ENCODE measurements at places on chromosomes 3 and 15. TPM values are rescaled to one million over a fixed set of nuclear protein-coding genes. Genes with fewer than 3 reads are reported as not detected.

Gene SMCO1
- total RNA-seq: 115 TPM

Gene CNTN3
- 0.36 TPM for total RNA-seq

Gene NPAP1
- not detected for total RNA-seq

Gene PLA1A
- 23.8 TPM for total RNA-seq

DNA sequence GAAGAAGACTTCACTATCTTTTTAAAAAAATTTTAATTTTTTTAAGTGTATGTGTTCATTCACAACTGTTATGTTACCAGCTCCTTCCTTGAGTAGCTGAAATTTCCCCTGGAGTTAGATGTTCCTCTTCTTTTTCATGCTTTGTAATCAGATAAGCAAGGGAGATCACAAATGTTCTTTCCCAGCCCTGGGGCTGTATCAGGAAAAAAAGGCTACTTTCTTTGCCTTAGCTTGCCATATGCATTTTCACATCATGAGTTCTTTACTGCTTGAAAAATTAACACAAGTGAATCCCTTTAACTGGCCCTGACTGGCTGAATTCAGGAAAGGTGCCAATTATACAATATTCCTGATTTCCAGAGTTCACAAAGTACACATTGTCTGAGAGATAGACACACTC lies 353.2 kb upstream of the ATP11B start:
- DNase-seq: no peak

DNA sequence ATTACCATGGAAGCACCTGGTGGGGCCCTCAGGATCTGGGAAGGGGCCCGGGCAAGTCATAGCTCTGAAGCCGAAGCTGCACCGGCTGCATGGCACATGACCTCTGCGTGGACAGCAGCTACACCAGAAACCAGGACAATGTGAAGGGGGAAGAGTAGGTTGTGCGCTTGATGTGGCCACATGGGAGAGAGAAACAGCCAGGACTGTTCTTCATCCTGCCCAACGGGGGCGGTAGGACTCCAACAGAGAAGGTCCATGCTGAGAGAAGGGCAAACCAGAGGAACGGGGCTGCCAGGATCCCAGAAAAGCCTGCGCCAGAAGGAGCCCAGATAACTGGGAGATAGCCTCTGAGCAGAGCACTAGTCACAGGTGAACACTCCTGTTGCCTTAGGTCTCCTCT lies 54.9 kb upstream of the PRR20G start:
- DNase-seq: no peak

DNA sequence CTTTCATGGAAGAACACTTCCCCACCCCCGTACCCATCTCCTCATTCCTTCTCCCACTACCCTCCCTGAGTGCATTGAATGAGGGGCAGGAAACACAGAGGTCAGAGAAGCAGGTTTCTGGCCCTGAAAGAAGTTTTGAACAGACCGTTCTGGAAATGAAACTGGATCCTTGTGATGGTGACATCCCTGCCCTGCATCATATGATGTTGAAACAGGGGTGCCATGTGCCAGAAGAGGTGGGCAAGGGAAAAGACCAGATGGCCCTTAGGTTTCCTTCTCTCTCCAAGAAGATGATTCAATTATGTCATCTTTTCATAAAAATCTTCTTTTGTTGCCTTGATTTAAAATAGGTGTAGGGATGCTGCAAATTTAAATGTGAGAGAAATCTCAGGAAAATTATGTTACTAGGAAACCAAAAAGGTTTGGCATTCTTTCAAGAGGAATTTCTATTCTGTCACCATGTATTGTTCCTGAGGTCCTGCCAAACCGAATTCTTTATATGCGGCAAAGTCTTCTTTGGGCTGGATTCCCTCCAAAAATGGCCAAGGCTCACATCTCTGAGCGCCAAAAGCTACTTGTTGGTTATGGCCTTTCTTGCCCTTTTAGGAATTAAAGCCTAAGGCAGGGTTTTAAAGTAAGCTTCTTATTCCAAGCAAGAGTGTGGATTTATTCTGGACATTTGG lies 19.9 kb upstream of the TNFAIP8L3 start:
- DNase-seq: no peak

DNA sequence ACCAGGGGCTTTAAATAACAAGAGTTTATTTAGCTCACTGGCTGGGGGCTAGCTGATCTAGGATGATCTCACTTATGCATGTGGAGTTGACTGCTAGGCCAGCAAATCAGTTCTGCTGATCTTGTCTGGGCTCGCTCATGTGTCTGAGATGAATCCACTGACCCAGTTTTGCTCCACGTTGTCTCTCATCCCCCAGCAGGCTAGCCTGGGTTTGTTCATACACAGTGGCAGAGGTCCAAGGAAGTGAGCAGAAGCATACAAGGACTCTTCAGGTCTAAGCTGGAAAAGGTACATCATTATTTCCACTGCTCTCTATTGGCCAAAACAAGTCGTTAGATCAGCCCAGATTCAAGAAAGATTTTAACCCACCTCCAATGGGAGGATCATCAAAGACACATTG lies 238.0 kb downstream of the PLCL2 start:
- DNase-seq: no peak

DNA sequence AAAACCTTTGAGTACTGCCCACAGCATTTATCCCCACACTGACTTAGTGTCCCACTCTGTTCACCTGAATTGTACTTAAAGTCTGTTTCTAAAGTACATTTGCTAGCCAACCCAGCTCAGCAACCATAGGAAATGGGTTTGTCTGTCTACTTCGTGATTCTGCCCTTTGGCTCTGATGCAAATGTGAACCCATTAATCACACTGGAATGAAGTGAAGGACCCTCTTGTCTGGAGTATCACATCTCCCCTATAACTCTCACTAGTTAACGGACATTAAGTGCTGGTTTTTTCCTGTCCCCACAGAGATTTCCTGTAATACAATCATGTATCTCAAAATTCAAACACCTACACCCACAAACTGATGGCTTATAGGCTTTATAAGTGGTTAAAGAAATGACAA lies 20.5 kb downstream of the EID1 start:
- DNase-seq: no peak

GRCh38 chr3:17964108-17964507 lies 221.7 kb upstream of the TBC1D5 start:
- no peak for DNase-seq

GRCh38 chr3:61601831-61602230 lies 40.5 kb downstream of the PTPRG start:
- peak; percentile 61 for DNase-seq

- DNase-seq: no peak
Observed at GRCh38 chr15:64909546-64909945, 2.2 kb upstream of the ANKDD1A start.

- no peak for DNase-seq
Observed at GRCh38 chr3:106488331-106488730, 619.5 kb upstream of the CBLB start.

DNA sequence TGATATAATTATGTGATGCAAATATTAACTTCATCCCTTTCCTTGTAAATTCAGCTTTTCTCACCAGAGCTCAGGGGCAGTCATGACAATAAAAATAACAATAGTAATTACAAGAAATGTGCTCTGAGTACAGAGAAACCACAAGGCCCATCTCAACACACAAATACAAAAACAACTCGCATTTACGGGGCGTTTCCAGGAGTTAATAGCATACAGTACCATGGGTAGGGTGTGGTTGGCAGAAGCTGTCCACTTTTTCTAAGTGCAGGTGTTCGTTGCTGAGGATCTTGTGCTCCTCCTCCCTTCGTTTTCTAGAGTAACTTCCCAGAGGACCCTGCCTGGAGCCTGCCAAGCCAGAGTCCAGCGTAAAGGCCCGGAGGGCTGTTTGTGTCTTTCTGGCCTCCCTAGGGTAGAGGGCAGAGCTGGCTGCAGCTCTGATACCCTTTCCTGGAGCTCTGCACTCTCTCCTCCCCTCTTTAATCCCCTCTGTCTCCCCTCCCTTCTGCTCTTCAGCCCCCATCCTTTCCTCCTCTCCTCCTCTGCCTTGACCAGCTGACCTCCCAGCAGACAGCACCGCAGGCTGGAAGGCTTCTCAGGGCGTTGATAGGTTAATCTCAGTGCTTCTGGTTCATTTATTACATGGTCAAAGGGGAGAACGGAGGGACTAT lies 11.4 kb downstream of the SEMA3G start:
- peak; percentile 7 for DNase-seq

DNA sequence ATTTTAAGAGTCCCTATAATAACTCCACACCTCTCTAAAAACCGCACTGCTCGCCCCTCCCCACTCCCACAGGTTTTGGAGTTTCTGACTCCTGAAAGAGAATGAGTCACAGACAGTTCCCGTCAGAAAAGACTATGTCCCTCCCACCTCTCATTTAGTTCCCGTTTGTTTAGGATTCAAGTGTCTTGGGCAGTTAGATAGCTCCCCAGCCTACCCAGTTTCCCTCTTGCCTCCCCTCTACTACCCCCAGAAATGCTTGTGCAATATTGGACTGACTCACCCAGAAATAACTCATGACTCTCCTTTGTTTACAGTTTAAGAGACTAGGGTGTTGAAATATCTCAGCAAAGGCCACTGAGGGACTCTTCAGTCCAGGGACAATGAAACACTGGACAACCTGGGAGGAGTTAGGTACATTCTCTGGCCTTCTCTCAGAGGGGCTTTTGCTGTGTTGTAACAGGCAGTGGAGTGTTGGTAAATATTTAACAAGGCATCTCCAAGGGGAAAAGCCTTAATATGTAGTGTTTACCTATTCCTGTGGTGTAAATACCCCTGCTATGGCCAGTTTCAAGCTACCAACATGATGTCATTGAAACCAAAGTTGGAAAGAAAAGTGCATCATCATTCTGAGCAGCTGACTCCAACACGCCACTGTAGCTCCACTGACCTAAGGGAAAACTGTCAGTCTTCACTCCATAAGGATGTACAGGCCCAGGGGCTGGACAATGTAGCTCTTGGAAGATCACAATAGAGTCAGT lies 96.1 kb upstream of the CHD2 start:
- peak; percentile 61 for DNase-seq

- peak; percentile 65 for DNase-seq
Observed at GRCh38 chr3:62607287-62608029, 234.1 kb upstream of the FEZF2 start.

GRCh38 chr15:90610190-90610589 lies 80.5 kb downstream of the CRTC3 start:
- no peak for DNase-seq

DNA sequence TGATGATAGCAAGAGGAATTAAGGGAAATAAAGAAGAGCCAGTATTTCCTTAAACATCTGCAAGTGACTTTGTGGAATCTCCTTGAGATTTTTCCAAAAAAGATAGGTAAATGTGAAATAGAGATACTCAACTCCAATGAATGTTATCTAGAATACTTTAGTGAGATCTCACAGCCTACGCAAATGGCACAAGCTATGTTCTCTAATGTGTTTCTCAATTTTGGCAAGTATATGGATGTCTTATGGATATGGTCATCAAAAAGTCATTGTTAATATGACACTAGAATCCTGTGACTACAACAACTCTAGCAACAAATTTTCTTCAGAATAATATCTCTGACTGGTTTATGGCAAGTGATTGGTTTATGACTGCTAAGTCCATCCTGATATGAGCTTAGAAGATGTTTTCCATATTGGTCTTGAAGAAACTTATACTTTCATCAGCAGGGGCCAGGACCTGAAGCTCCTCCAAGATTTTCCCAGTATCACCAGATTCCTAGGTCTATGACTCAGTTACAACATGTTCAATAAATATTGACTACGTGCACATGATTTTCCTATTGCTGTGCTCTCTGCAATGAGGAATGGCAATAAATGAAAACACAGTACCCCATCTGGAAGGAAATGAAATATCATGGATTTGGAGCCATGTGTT lies 170.9 kb upstream of the THBS1 start:
- no peak for DNase-seq

GRCh38 chr3:145943952-145944351 lies 217.0 kb downstream of the PLOD2 start:
- DNase-seq: no peak

- DNase-seq: peak; percentile 31
Observed at GRCh38 chr3:169811631-169812331, 889 bp upstream of the LRRIQ4 start.

DNA sequence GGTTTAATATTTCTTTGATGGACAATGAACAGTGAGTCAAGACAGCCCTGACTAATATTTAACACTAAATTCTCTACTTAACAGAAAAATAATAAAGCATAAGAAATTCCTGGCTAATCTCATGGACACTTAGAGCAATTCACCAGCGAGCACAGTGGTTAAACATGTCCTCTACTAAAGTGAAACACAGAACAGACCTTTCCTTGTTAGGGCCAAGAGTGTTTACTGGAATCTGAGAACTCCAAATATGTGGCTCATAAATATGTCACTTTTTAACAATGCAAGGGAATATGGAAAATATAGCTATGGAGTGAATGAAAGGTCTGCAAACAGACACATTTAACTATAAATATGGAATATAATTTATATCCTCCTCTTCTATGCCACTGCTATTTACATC lies 18.6 kb upstream of the IGSF10 start:
- no peak for DNase-seq

- no peak for DNase-seq
Observed at GRCh38 chr15:53586799-53587198, 172.7 kb downstream of the WDR72 start.
